ENCODE measurements at places on chromosomes 7 and 10. TPM values are rescaled to one million over a fixed set of nuclear protein-coding genes. Genes with fewer than 3 reads are reported as not detected.

The PLAC9 gene
- total RNA-seq: 60.6 TPM

The SPDYE18 gene
- total RNA-seq: 0.32 TPM

The MNX1 gene
- not detected for total RNA-seq

The CRTAC1 gene
- total RNA-seq: not detected

The SPDYE5 gene
- not detected for total RNA-seq

The PHF14 gene
- 30.6 TPM for total RNA-seq

The PLEKHS1 gene
- not detected for total RNA-seq

The RALA gene
- total RNA-seq: 30.8 TPM

The KIAA1217 gene
- total RNA-seq: 1.4 TPM

The AOAH gene
- total RNA-seq: not detected

The NRCAM gene
- 0.17 TPM for total RNA-seq

The FAM180A gene
- 20.2 TPM for total RNA-seq
